ENCODE measurements at places on chromosomes 2 and 18. TPM values are rescaled to one million over a fixed set of nuclear protein-coding genes. Genes with fewer than 3 reads are reported as not detected.

Gene ANKRD36
- 25.1 TPM for total RNA-seq

Gene NYAP2
- 0.52 TPM for total RNA-seq

Gene HOXD12
- total RNA-seq = not detected

Gene CTAGE1
- not detected for total RNA-seq

Gene RBMS1
- 48.0 TPM for total RNA-seq

Gene DSG1
- total RNA-seq = not detected

Gene BCS1L
- total RNA-seq = 40.2 TPM

Gene MC5R
- 1.6 TPM for total RNA-seq

Gene OR6B2
- not detected for total RNA-seq

Gene KYNU
- total RNA-seq = 1.0 TPM

Gene NPHP1
- 11.5 TPM for total RNA-seq

Gene WNT6
- not detected for total RNA-seq

Gene IL18R1
- 0.52 TPM for total RNA-seq

Gene FOXD4L1
- not detected for total RNA-seq

Gene HOXD11
- total RNA-seq = not detected

Gene IL36A
- total RNA-seq = not detected

Gene RNF125
- 9.4 TPM for total RNA-seq

Gene MEX3C
- total RNA-seq = 37.6 TPM

Gene ONECUT2
- total RNA-seq = not detected

Gene FAP
- total RNA-seq = 70.5 TPM

Gene MYOM1
- 661 TPM for total RNA-seq

Gene GAREM1
- total RNA-seq = 5.2 TPM

Gene CPO
- total RNA-seq = not detected

Gene CD8A
- total RNA-seq = not detected

Gene FBLN7
- 9.9 TPM for total RNA-seq

Gene TMEM247
- total RNA-seq = not detected

Gene FOXI3
- not detected for total RNA-seq

Gene CPLX4
- total RNA-seq = not detected

Gene LBX2
- total RNA-seq = not detected

Gene EGR4
- not detected for total RNA-seq

Gene ABCG8
- under 0.01 TPM for total RNA-seq

Gene MRPL30
- total RNA-seq = 48.0 TPM

Gene IL1R1
- total RNA-seq = 6.3 TPM

Gene NFE2L2
- 21.4 TPM for total RNA-seq

Gene PPM1B
- 27.1 TPM for total RNA-seq

Gene KCNJ3
- total RNA-seq = 4.2 TPM

Gene CAPN10
- 12.0 TPM for total RNA-seq

Gene SKOR2
- not detected for total RNA-seq

Gene KLHL14
- 0.52 TPM for total RNA-seq

Gene SLC25A12
- 27.7 TPM for total RNA-seq

Gene REG3G
- not detected for total RNA-seq

Gene SNTG2
- under 0.01 TPM for total RNA-seq
